ENCODE measurements at places on chromosomes 11 and 22.

DNA sequence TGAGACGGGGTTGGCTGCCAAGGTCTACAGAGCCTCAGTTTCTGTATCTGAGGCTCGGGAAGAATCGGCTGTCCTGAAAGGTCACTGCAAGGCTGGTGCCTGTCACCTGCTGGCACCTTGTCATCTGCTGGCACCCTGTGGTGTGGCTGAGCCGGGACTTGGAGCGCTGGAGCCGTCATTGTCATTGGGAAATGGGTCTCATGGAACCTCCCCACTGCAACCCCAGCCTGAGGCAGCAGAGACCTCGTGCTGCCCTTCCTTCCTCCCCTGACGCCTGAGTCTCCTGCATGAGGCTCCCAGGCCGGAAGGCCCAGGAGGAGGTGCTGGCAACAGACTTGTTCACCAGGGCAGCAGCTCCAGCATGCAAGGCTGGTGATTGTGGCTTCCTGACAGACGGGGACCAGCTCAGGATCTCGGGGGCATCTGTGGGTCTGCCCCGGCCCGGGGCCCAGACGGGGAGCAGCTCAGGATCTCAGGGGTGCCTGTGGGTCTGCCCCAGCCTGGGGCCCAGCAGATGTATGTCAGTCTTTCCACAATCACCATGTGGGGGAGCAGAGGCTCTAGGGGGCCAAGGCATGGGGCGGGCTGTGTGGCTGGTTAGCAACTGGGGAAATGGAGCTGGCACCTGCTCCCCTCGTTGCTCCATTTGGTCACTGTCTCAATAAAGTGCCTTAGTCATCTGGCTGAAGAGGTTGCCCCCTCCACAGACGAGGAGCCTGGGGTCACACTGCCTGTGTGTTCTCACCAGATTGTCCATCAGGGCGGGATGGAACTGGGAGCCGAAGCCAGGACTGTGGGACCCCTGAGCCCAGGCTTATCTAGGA lies 668.7 kb downstream of the BRD1 start:
- DNase-seq: no peak

- DNase-seq: no peak
Measured at GRCh38 chr11:131235328-131236298, 134.8 kb upstream of the NTM start.

- no peak for DNase-seq
Measured at GRCh38 chr11:116124922-116125714, 620.9 kb upstream of the CADM1 start.

DNA sequence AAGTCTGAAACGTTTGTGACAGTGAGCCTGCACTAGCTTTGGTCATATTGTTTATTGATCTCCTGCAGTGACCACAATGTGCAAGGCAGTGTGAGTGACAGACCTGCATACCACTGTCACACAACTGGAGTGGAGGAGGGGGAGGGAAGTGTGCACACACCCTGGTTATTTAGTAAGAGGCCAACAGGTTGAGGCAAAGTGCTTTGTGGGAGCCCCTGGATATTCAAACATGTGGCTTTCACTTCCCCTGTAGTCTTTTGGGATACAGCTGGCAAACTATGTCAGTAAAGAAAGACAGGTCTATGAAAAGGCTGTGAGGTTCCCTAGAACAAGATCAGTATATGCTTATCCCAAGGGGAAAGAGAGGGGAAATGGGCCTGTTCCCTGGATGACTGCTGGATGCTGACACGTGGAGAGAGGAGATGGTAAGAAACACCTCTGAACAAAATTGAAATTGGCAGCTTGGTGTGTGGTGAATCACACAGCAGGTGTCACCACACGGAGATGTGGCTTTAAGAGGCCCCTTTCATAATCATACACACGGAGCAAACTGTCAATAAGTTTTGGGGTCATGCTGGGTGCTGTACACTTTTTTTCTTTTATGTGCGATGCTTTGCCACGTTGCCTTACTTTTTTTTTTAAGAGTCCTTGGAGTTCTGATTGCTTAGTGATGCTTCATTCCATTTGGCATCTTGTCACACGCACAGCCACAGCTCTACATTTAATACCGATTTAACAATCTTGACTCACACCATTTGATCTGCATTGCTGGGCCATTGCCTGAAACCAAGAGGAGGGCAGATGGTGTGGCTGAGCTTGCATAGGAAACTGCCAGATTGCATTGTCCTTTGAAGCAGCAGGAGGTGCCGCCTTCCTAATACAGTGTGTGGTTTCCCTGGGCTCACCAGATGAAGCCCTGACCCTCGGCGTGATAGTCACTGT lies 11.3 kb downstream of the OSBP2 start:
- no peak for DNase-seq

DNA sequence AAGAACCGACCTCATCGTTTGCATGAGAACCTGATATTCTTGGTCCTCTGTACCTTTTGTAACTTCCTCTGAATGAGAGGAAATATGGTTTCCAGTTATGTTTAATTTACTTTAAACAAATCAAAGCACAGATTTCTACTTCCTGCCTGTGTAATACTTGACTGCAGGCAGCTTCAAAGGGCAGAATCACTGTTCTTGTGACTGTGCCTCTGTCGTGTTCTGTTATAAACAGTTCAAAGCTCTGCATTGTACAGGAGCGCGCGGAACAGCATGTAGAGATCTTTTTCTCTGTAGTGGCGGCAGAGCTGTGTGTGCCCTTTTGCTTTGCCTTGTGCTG lies 73.2 kb upstream of the CLDN5 start:
- DNase-seq: peak; percentile 11

DNA sequence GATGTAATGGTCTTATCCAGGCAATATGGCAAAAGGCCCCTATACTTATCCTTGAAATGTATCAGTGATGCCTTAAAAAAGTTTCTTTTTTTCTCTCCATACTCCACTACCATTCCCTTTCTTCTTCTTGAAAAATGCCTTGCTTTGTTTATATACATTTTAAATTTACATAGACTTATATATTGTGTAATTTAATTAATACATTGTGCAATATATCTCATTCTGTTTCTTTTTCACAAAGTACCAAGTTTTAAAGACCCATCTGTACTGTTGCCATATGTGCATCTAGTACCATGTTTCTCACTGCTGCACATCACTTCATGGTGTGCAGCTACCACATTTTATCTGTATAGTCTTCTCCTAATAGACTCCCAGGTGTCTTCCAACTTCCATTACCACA lies 7.5 kb downstream of the MMP8 start:
- DNase-seq: no peak

DNA sequence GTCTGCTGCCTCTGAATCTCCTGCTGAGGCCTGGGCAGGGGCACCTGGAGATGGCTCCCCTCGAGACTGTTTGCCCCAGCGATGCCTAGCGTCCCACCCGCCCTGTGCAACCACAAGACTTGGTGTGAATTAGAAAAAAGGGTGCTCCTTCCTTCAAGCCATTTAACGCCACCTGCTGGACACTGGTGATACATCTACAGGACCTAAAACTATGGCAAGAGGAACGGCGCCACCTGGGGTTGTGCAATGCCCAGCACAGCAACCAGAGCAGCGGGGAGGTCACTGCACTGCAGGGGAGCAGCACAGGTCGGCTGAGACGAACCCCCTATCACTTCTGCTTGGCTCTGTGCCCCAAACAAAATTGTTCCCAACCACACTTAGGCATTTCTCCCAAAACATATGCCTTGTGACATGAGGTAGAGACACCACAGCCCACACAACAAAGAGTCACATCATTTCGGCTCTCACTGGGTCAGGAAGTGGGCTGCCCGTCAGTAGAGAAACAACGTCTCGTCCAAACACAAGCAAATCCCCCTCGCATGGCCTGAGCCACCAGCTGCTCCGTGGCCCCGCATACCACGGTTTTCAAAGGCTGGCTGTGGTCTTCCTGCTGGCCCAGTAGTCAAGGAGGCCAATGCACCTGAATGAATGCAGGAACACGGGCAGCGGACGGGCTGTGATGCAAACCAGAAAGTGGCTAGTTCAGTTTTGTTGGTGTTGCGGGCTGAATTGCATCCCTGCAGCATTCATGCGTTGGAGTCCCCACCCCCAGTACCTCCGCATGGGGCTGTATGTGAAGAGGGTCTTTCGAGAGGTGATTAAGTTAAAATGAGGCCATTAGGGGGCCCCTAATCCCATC lies 171.9 kb downstream of the SHANK2 start:
- peak; percentile 54 for DNase-seq

DNA sequence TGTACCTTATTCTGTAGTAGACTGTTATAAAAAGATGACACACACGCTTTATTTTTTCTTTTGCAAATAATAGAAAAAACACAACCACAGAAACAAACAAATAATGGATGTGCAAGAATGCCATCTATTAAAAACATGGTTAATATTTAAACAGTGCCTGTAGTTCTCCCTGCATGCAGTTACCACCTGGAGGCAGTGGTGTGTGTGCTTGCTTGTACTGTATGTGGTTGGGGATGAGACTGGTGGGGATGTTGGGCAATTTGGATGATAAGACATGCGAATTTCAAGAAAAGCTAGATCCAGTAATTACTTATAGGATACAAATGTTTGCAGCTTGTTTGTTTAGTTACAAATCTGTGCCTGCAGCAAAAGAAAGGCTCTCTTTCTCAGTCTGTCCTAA lies 3.6 kb downstream of the C11orf87 start:
- no peak for DNase-seq

GRCh38 chr11:101960231-101960630 lies 43.9 kb upstream of the ANGPTL5 start:
- DNase-seq: no peak

DNA sequence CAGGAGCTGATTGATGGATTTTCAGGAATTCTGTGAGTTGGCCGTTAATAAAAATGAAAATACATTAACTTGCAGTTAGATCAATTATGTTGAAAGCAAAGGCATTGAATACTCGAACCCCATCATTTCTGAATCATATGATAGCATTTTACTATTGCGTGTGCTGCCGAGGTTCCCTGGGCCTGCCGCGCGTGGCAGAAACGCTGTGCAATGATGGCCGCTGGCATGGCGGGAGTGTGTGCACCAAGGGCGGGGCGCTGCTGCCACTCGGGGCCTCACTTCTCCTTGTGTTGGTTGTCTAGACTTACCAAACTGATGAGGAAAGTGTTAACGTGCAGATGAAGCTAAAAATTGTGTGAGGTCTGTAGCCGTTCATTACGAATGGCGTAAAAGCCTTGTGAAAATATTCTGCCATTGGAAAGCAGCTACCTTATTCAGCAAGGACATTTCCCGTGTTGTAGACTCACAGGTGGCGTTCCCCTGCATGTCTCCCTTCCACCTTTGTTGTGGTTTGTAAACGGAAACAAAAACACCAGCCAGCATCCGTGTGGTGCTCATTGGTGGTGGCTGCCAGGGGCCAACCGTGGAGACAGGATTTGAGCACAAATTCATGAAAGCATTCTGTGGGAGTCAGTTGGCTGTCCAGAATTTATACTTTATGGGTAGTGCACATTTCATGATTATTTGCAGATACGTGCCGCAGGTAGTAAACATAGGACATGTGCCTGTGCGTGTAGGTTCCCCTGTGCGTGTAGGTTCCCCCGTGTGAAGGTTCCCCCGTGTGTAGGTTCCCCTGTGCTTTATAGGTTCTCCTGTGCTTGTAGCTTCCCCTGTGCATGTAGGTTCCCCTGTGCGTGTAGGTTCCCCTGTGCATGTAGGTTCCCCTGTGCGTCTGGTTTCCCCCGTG lies 5.9 kb upstream of the GRAMD4 start:
- no peak for DNase-seq

GRCh38 chr11:63764340-63764678 lies 4.3 kb downstream of the ZFTA start:
- DNase-seq: no peak

DNA sequence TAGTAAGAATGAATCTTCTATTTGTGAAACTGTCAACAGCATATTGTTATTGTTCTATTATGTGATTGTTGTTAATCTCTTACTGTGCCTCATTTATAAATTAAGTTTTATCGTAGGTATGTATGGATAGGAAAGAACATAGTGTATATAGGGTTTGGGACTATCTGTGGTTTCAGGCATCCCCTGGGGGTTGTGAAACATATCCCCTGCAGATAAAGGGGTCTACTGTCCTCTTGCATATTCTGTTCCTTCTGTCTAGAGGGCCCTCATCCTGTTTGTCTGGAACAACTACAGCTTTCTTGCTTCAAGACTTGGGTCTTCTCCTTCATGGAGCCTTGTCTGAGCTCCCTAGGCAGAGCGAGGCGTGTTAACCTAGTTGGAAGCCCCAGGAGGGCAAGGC lies 159.6 kb downstream of the KIRREL3 start:
- no peak for DNase-seq

DNA sequence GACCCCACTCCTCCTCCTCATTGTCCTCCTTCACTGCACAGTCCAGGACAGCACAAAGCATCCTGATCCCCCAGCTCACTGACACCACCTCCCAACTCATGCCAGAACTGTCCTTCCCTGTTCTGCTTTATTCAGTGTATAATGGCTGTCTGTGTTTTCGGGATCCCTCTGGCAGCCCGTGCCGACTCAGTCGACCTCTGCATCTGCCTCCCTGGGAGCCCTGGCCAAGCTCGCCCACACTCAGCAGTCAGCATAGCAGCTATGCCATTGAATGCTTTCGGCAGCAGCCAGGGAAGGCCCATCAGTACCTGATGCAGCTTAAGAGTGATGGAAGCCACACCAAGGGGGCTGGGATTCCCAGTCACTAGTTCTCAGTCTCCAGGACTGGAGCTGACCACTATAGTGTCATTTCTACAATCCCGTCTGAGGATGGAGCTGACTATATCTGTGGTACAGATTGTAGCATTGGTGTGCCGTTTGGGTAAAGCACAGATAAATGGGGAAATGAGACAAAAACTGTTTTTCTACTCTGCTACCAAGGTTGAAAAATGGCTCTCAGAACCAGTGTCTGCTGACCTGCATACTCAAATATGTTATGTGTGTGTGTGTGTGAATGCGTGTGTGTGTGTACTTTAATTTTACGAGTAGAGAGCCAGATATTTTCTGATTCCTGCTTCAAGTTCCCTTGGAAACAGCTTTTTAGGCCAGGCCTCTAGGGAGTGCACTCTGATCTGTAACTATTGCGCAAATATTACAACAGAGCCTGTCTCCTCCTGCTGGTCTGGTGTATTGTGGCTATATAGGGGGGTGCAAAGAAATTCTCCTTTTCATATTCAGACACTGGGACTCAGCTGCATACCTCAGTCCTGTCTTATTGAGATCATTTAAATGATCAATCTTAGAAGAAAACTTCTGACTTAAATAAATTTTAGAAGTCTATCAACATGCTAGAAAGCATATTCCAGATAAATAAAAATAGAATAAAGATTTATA lies 78.8 kb upstream of the TOP3B start:
- DNase-seq: no peak

DNA sequence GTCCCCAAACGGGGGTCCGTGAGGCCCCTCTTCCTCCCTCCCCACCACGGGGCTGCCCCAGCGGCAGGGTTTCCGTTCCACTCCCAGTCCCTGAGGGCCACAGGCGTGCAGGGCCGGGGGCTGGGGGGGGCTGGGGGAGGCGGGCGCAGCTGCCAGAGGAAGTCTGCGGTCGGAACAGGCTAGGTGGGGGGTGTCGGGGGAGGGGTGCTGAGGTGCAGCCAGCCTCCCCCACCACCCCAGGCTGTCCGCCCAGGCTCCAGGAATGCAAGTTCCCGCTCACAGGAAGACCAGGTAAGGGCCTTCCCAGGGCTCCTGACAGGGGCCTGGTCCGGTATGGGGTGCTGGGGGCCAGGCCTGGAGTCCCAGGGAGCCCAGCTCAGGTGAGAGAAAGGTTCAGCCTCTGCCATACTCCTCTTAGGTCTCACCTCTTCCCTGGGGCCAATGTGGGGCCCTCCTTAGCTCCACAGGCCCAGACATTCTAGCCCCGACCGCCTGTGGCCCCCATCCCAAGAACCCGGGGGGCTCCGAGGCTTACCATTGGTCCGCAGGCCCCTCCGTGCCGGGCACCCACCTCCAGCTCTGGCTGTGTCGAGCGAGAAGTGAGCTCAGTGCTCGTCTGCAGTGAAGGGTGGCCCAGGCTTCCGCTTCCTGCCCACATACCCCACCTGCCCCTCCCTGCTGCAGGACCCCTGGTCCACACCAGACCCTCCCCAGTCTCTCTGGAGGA lies at the start of gene PTPRCAP:
Gene PTPRCAP (minus strand): TSS at position 601 of the 727 bp plus-strand sequence. CDS start 63 bp downstream, at position 538.
- no peak for DNase-seq

Measured in HEK293T (cell line).